Naive thymus-derived CD4-positive, alpha-beta T cell (primary cell): ENCODE measurements at places on chromosomes 12 and 14. TPM values are rescaled to one million over a fixed set of nuclear protein-coding genes. Genes with fewer than 3 reads are reported as not detected.

- H3K4me3 ChIP-seq: no peak overlapping the region
- H3K36me3 ChIP-seq: no peaks in the 10 kb centered on the region
- no peak for DNase-seq
- no peaks in the 10 kb centered on the region for H3K27me3 ChIP-seq
Observed at GRCh38 chr12:75196865-75197264, 12.8 kb downstream of the KCNC2 start.

DNA sequence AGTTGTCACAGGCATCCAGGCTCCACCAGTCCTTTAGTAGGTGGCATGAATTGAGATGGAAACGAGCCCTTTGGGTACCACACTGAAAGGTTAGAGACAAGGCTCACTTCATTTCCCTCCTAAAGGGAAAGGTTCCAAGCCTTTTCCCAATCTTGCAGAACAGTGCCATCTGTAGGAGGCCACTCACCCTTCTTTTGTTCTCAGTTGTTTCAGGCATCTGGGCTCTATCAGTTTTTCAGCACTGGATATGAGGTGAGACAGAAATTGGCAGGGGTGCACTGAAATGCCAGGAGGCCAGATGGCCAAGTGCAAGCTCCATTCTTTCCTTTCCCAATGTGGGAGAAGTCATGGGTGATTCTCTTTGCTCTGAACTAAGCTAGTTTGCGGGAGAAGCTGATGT lies 15.2 kb downstream of the FBXO33 start:
- peaks cover 6% of the 10 kb centered on the region for H3K36me3 ChIP-seq
- H3K27me3 ChIP-seq: no peaks in the 10 kb centered on the region
- no peak overlapping the region for H3K27ac ChIP-seq
- H3K4me1 ChIP-seq: no peaks in the 10 kb centered on the region
- no peak overlapping the region for H3K4me3 ChIP-seq

- H3K36me3 ChIP-seq: no peaks in the 10 kb centered on the region
- H3K27ac ChIP-seq: no peak overlapping the region
- no peak overlapping the region for H3K4me3 ChIP-seq
Observed at GRCh38 chr12:92356425-92356824, 210.8 kb upstream of the BTG1 start.

DNA sequence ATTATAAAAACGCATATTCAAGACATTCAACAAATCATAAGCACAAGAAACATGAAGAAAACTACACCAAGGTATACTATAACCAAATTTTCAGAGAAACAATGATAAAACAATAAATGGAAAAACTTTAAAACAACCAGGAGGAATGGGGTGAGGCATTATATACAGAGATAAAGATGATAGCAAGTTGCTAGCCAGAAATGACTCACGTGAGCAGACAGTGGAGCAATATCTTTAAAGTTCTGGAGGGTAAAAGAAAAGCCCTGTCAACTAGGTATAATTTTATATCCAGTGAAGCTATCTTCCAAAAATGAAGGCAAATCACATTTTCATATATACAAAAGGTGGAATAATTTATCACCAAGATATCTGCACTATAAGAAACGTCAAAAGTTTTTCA lies 97.8 kb upstream of the PCED1B start:
- no peak for DNase-seq
- H3K4me1 ChIP-seq: peaks cover 3% of the 10 kb centered on the region
- no peak overlapping the region for H3K27ac ChIP-seq
- no peaks in the 10 kb centered on the region for H3K27me3 ChIP-seq
- H3K4me3 ChIP-seq: no peak overlapping the region

DNA sequence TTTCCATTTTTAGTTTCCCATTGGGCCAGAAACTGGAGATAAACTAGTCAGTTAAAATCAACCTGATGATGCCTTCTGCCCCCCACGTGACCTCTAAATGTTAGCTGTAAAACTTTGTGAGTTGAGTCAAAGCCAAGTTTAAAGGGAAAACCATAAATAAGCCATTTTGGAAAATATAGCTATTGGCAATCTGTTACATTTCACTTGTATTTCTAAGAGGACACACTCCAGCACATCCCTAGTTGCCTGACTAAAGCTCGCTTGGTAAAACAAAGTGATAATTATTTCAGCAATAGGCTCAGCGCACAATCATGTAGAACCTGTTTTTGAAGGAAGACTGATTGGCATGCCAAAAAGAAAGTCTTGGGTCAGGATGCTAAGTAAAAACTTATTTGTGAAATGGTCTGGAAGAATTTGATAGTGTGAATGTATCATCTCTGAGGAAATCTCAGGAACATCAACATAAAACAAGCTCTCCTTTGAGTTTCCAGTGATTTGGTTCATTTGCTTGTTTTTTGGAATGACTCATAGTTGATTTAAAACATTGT lies 49.2 kb upstream of the AEBP2 start:
- no peaks in the 10 kb centered on the region for H3K4me1 ChIP-seq
- no peak for DNase-seq
- no peak overlapping the region for H3K27ac ChIP-seq
- H3K27me3 ChIP-seq: no peaks in the 10 kb centered on the region

DNA sequence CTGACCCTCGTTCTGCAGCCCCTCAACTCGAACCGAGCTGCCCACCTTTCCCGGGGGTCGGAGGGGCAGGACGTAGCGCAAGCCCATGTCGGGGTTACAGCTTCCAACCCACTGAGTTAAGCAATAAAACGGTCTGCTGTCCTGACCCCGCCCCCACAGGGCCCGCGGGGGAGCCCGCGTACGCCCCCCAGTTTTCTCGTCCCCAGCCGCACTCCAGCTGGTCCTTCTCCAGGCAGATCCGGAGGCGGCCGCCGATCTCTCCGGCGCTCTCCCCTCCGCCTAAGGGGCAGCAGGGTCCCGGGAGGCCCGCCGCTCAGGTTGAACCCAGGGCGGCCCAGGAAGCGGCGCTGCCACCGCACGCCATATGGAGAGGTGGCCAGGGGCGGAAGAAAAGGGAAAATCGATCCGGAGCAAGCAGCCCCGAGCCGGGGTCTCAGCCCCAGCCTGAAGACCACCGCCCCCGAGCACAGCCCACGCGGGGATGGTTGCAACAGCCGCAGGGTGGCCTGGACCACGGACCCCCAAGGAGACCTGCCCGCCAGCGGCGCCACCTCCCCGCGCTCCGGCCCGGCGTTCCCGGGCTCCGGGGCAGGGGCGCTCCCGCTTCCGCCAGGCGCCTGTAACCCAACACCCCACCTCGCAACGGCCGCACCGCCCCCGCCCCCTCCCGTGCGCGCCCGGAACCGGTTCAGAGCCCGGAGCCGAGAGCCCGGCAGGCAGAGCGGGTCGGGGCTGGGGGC lies 760 bp downstream of the ACTN1 start:
- peak overlapping the region; percentile 87 for H3K27ac ChIP-seq
- H3K36me3 ChIP-seq: no peaks in the 10 kb centered on the region
- DNase-seq: peak; percentile 63
- peak overlapping the region; percentile 83 for H3K4me3 ChIP-seq
- H3K27me3 ChIP-seq: no peaks in the 10 kb centered on the region
- H3K4me1 ChIP-seq: peaks cover 5% of the 10 kb centered on the region

DNA sequence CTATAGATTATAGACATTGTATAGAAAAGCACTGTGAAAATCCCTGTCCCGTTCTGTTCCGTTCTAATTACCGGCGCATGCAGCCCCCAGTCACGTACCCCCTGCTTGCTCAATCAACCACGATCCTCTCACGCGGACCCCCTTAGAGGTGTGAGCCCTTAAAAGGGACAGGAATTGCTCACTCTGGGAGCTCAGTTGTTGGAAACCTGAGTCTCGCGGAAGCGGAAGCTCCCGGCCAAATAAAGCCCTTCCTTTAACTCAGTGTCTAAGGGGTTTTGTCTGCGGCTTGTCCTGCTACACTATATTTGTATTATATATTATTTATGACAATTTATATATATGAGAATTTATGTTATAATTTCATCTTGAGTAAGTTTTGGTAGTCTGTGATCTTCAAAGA lies 213.6 kb upstream of the AMIGO2 start:
- no peaks in the 10 kb centered on the region for H3K27me3 ChIP-seq
- no peak overlapping the region for H3K27ac ChIP-seq
- no peaks in the 10 kb centered on the region for H3K36me3 ChIP-seq
- no peak for DNase-seq
- peaks cover 2% of the 10 kb centered on the region for H3K4me1 ChIP-seq

DNA sequence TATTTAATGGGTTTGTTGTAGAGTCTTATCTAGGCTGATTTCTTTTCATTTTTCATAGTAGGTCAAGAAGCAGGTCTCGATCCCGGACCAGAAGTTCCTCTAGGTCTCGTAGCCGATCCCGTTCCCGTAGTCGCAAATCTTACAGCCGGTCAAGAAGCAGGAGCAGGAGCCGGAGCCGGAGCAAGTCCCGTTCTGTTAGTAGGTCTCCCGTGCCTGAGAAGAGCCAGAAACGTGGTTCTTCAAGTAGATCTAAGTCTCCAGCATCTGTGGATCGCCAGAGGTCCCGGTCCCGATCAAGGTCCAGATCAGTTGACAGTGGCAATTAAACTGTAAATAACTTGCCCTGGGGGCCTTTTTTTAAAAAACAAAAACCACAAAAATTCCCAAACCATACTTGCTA lies 4.2 kb downstream of the SRSF5 start:
- peaks cover 53% of the 10 kb centered on the region for H3K4me1 ChIP-seq
- H3K27ac ChIP-seq: no peak overlapping the region
- no peak overlapping the region for H3K4me3 ChIP-seq
- DNase-seq: no peak

- no peak for DNase-seq
- no peaks in the 10 kb centered on the region for H3K27me3 ChIP-seq
- no peaks in the 10 kb centered on the region for H3K36me3 ChIP-seq
- no peak overlapping the region for H3K4me3 ChIP-seq
- no peak overlapping the region for H3K27ac ChIP-seq
Observed at GRCh38 chr14:51582437-51582836, 69.3 kb upstream of the FRMD6 start.

DNA sequence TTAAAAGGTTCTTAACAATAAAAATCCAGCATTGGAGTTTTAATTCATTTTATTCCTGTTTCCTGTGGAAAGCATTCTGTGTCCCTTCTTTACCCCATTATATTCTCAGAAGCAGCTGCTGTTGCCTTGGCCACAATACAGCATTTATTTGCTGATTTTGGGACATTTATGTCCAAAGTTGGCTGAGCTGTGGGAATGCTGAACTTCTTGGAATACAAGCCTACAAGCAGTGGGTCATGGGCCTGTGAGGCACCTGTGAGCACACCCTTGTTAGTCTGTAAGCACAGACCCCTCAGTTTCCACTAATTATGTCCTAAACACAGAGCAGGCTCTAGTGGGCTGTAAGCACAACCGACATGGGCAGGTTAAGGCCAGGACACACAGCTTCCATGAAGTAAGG lies 122.2 kb upstream of the IGF1 start:
- H3K36me3 ChIP-seq: no peaks in the 10 kb centered on the region
- DNase-seq: no peak
- no peaks in the 10 kb centered on the region for H3K4me1 ChIP-seq
- H3K27ac ChIP-seq: no peak overlapping the region

- no peaks in the 10 kb centered on the region for H3K4me1 ChIP-seq
- no peak overlapping the region for H3K4me3 ChIP-seq
- no peak overlapping the region for H3K27ac ChIP-seq
- no peaks in the 10 kb centered on the region for H3K27me3 ChIP-seq
- no peaks in the 10 kb centered on the region for H3K36me3 ChIP-seq
- DNase-seq: no peak
Observed at GRCh38 chr12:106696681-106697417, 77.6 kb upstream of the RIC8B start.

GRCh38 chr12:112207397-112207924 lies 82.1 kb downstream of the TRAFD1 start:
- no peaks in the 10 kb centered on the region for H3K4me1 ChIP-seq
- no peak overlapping the region for H3K4me3 ChIP-seq
- peaks cover 5% of the 10 kb centered on the region for H3K36me3 ChIP-seq
- no peak overlapping the region for H3K27ac ChIP-seq
- H3K27me3 ChIP-seq: no peaks in the 10 kb centered on the region

DNA sequence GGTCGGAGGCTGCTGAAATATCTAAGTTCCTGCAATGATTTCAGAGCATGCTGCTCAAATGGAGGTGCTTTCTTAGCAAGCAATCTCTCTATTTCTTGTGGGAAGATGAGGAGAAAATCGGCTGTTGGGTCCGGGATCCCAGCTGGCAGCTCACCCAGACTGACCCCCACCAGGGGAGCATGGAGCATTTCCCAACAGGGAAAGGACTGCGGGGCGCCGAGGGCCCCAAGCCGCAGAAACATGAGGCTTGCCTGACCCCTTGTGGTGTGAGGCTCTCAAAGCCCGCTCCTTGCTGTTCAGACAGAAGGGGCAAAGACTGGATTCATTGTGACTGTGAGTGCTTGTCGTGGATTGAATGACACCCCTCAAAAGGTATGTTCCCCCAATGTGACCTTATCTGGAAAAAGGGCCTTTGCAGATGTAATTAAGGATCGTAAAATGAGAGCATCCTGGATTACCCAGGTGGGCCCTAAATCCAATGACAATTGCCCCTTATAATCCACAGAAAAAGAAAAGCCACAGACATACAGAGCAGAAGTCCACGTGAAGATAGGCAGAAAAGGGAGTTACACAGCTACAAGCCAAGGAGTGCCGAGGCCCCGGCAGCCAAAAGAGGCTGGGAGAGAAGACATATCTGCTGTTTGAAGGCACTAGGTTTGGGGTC lies 116.3 kb upstream of the VASH1 start:
- H3K4me1 ChIP-seq: no peaks in the 10 kb centered on the region
- DNase-seq: no peak
- H3K4me3 ChIP-seq: no peak overlapping the region
- H3K27me3 ChIP-seq: no peaks in the 10 kb centered on the region

- no peaks in the 10 kb centered on the region for H3K4me1 ChIP-seq
- DNase-seq: no peak
- H3K27me3 ChIP-seq: no peaks in the 10 kb centered on the region
Observed at GRCh38 chr12:32032205-32032810, 73.1 kb downstream of the RESF1 start.

DNA sequence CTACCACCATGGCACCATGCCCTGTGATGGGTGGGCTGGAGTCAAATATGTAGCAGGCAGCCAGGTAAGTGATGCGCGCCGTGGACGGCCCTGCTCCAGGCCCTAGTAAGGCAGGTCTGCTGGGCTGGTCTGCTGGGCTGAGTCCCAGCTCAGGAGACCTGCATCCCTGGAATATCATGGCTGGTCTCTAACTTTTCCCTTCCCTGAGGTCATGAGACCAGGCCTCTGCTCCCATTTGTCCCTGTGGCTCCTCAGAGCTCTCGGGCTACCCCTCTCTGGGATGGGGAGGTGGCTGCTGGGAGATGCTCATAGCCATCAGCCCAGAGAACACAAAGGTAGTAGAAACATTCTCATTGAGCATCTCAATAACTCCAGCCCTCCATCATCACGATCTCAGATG lies 19.8 kb upstream of the KCNA5 start:
- no peaks in the 10 kb centered on the region for H3K27me3 ChIP-seq
- H3K4me3 ChIP-seq: no peak overlapping the region
- no peak for DNase-seq
- H3K36me3 ChIP-seq: no peaks in the 10 kb centered on the region

DNA sequence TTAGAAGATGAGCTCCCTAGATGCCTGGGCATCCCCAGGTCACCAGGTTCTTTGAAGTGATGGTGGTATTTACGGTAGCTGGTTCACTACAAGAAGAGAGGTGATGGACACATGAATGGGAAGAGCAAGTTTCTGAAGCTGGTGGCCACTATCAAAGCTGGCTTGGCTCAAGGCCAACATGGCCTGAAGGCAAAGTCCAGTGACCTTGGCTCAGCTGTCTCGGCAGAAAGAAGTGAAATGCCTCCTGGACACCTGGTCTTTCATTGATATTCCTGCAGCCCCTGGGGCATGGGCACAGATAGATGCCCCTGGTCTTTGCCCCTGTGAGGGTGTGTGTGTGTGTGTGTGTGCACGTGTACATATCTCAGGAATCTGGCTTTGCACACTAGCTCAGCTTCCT lies 441.8 kb upstream of the TMPO start:
- H3K36me3 ChIP-seq: no peaks in the 10 kb centered on the region
- H3K4me1 ChIP-seq: no peaks in the 10 kb centered on the region
- no peak for DNase-seq
- no peaks in the 10 kb centered on the region for H3K27me3 ChIP-seq
- H3K27ac ChIP-seq: no peak overlapping the region

KRT82 gene
- not detected in 2 replicates for total RNA-seq

ZNF410 gene
- 44.8 TPM for total RNA-seq

OTX2 gene
- total RNA-seq: not detected

BIN2 gene
- 249 TPM for total RNA-seq

RD3L gene
- not detected for total RNA-seq
